ENCODE measurements at places on chromosomes 3 and 15.

- peak; percentile 59 for DNase-seq
Measured at GRCh38 chr3:158790901-158791589, 10.8 kb upstream of the MFSD1 start.

DNA sequence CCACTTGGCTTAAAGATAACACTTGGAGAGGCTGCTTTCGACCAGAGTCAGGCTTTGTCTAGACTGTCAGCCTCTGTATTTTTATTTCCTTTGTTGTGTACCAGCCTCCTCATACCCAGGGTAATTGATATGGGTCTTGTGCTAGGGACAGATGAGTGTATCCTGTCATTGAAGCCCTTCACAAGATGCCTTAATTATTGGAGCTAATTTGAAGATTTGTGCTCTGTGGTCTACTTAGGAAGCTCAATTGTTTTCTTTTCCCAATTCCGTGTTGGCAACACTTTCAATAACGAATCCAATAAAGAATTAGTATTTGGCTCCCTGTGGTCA, 60.5 kb upstream of the DPH6 start:
- no peak for DNase-seq

DNA sequence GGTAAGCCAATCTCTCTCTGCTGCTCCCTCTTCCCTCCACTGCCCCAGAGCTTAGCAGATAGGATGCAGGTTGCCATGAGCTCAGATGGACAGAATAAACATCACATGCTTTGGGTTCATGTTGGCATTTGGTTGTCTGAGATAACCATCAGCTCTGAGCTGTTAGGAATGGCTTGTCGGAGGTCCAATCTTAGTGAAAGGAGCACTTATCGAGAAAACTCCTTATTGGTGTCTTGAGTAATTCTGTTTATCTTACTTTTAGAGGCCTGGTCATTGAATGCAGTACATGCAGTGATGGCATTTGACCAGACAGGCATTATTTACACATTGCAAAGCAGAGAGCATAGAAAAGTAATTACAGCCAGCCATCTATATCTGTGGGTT, 99.7 kb downstream of the CEMIP start:
- DNase-seq: no peak

DNA sequence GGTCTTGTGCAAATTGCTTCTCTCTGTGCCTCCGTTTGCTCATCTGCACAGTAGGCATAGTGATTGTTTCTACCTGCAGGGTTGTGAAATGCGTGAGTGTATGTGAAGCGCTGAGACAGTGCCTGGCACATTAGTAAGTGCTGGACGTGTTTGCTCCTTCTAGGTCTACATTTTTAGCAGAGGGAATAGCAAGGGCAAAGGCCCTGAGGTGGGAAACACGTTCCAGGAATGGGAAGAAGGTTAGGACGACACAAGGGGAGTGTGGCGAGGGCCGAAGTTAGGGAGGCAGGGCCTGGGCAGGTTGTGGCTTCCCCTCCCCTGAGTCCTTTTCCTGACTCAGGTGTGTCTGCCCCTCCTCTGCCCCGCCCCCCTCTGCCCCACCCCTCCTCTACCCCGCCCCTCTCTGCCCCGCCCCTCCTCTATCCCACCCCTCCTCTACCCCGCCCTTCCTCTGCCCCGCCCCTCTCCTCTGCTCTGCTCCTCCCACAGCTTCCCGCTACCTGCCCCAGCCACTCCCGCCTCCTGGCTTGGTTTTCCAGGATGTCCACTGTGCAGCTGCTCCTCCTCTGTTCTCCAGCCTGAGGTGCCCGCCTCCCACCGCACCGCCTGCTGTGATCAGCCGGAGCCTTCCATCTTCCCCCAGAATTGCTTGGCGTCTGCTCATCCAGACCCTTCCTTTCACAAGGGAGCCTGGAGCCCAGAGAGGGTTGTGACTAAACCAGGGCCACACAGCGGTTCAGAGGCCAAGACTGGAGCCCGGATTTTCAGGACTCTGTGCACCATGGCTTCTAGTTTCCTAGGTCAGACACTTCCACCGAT, 31.1 kb upstream of the SMAD6 start:
- DNase-seq: no peak

DNA sequence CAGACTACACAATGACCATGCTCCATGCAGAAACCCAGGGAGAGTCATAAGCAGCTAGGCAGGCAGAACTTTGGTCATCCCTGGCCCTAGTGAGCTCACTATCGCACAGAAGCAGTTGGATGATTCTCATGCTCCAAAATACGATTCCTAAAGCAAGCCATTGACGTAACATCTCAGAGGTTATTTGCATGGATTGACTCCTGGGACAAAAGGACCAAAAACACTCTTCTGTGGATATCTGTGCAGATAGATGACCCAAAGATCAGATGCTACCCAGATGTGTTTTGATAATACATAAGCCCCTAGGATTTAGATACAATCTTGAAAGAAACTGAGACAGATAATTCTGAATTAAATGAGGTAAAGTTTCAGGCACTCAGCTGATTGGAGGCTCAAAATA, 33.4 kb upstream of the STT3B start:
- DNase-seq: no peak

DNA sequence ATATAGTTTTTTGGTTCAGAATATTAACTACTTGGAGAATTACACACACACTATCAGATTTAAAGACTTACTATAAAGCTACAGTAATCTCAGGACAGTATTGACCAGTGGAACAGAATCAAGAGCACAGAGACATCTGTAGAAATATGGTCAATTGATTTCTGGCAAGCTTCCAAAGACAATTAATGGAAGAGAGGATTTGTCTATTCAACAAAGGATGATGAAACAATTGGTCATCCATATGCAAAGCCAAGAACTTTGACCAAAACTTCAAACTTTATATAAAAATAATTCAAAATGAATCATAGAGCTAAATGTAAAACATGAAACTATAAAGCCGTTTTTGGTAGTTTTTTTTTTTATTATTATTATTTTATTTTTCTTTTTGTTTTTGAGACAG, 29.8 kb upstream of the MB21D2 start:
- no peak for DNase-seq

DNA sequence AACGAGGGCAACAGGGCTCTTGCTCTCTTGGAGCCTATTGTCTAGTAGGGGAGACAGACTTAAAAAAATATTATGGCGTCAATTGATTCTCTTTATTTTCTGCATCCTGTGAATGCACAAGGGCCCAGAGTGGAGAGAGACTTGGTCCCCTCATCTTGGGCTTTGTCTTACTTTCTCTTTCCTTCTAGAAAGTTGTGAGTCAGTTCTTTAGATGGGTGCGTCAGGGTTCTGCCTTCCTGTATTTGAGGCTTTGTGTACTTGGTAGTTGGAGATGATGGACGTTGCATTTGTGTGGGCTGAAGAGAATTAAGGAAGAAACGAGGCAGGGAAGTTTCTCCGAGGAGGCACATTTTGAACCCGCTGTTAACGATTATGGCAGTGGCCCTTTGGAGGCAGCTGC, 52.9 kb downstream of the CACNA1D start:
- DNase-seq: no peak

DNA sequence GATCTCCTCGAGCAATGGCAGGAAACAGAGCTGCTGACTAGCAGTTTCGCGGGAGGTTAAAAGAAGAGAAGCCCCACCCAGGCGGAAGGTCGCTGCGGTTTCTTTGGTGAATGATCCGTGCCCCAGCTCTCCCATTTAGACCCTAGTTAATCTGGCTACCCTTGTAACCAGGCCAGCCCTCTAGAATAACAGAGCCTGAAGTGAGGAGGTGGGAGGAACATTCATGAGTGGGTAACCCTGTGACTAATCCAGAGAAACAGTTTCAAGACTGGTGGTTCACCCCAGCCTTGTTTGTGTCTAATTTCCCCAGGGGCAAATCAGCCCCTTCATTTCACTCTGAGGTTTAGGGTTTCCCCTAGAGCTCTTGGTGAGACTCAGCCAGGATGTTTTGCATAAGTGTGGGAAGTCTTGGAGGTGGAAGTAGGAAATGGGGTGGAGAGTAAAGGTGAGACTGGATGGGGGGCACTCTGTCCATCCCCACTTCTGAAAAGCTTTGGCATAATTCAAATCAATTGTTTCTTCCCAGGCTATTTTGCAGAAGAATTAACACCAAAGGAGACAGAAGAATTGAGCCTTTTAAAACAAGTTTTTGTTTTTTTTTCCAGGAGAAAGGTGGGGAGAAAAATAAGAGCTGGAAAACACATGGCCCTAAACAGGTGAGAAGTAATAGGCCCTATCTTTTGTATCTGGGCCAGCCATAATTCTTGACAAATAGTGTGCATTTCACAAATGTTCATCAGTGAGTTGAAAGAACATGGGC, 303.1 kb downstream of the RPLP1 start:
- DNase-seq: no peak

GRCh38 chr3:112514527-112515128, 15.4 kb upstream of the BTLA start:
- no peak for DNase-seq

DNA sequence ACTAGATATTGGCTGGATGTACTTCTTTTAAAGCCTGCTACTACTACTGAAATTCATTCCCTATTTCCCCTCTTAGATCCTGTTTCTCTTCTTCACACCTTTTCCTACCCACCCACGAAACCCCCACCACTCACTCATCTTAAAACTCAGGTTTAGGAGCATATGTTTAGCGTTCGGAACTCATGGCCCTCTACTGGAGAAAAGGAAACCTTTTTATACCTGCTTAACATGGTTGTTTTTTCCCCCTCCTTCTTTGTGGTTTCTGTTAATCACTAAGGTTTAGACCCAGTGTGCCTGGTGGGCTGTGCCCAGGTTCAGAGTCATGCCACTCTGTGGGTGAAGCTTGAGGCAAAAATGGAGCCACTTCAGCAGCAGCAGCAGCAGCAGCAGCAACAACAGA, 2.6 kb downstream of the ARID3B start:
- no peak for DNase-seq

DNA sequence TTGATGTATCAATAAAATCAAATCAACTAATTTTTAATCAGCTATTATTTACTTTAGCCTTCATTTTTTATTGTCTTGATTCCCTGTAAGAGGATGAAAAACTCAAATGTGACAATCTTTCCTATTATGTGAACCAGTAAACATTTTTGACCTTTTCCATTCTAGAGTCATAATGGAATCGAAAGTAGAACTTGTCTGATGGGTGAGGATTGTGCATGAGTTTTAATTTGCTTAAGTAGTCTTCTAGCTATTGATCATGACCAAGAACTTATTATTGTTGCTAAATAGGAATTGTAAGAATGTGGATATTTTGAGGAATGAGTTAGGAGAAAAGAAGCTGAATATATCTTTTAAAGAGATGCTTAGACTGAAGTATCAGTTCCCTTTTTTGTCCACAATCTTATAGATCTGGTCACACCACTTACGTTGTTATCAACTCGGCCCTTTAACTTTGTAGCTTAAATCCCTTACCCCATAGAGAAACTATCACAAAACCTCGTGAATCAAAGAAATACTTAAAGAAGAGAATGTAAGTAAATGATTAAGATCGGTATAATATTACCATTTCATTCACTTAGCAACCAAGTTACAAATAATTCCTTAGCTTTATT, 147.3 kb downstream of the TP63 start:
- no peak for DNase-seq

DNA sequence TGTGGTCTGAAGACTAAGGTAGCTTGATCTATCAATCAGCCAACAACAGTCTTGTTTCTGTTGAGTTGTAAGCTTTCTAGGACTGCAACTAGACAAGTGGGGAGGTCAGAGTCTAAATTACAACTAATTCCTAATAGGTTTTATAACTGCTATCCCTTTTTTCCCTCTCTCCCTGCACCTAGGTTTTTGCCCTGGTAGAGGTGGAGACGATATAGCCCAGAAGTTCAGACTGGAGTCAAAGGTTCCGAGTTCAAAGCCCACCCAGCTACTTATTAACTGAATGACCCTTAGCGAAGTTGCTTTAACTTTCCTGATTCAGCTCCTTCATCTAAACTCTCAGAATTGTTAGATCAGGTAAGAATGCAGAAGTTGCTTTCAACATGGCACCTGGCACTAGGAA, 100.6 kb downstream of the IGF2BP2 start:
- DNase-seq: no peak

DNA sequence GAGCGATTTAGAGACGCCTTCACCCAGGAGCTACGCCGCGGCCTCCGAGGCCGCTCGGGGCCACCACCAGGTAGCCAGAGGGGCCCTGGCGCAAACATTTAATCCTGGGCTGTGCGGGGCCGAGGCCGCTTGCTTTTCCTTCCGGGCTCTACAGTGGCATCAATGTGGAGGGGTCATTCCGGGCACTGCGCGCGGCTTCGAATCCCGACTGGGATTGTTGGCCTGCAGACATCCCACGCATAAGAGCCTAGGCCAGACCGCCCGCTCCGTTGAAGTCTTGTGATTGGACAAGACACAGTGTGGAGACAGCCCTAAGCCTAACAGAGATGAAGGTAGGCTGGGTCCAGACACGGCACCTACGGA, 568 bp upstream of the NCBP2 start:
- DNase-seq: no peak

DNA sequence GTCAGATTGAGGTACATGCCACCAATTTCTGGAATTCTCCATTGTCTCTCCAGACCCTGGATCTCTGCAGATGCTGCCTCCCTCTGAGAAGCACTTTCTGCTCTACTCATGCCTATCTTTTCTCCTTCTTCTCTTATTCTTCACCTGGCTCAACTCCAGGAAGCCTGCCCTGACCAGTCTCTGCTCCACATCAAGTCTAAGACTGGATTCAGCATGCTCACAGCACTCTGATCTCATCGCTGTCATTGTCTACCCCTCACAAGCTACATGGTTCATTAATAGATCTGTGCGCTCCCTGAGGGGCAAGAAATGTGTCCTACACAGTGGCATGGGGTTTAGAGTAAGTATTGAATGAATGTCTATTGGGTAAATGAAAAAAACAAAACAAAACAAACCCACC, 38.7 kb downstream of the CCR4 start:
- DNase-seq: no peak

- peak; percentile 25 for DNase-seq
Measured at GRCh38 chr3:53045518-53046170, at the start of gene SFMBT1. Gene SFMBT1 (minus strand): TSS chr3:53046073. CDS start chr3:52969128, 76,945 bp downstream.

GRCh38 chr3:64505419-64505818, 182.4 kb downstream of the ADAMTS9 start:
- DNase-seq: peak; percentile 14

DNA sequence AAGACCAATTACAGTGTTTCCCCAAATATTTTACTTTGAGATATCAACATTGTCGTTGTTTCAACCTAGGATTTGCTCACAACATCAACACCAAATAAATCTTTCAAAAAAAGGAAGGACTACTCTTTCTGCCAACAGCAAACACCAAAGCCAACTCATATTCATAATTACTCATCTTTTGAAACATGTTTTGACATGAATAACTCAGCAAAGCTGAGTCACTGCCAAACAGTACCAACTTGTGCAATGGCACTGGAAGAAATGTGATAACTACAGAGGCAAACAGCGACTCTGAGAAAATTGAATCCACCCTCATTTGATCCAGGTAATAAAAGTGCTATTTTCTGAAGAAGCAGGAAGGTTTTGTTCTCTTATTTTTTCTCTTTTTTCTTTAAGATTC, 67.2 kb downstream of the PEX5L start:
- DNase-seq: no peak
